Activated CD8-positive, alpha-beta memory T cell treated with anti-CD3 and anti-CD28 coated beads, Interleukin-2, amount 10 ng/mL, durations not matched to agents 7 days and 5 days (primary cell): ENCODE measurements at places on chromosomes 4 and X. TPM values are rescaled to one million over a fixed set of nuclear protein-coding genes. Genes with fewer than 3 reads are reported as not detected.

GRCh38 chrX:148310426-148311165, 189.8 kb upstream of the AFF2 start:
- peak; percentile 77 for DNase-seq

DNA sequence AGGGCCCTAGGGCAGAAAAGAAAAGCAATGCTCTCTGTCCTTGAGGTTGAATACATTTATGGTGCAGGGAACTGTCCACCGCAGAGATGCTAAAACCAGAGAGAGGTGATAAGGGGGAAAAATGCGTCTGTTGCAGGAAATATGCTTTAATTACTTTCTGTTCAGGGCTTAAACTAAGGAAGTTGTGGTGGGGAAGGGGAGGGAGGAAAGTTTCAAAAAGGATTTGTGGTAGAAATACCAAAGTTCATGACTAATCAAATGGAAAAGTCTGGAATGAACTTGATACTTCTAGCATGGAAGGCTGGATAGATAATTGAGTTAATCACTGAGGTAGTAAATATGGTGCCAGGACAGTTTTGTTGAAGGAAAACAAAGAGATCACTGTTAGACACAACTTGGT, 99.0 kb downstream of the ASB9 start:
- DNase-seq, result no peak

TMPRSS11E gene
- 0.12 TPM for total RNA-seq

- DNase-seq, result no peak
Measured at GRCh38 chr4:4945021-4945420, 74.2 kb downstream of the CYTL1 start.

DNA sequence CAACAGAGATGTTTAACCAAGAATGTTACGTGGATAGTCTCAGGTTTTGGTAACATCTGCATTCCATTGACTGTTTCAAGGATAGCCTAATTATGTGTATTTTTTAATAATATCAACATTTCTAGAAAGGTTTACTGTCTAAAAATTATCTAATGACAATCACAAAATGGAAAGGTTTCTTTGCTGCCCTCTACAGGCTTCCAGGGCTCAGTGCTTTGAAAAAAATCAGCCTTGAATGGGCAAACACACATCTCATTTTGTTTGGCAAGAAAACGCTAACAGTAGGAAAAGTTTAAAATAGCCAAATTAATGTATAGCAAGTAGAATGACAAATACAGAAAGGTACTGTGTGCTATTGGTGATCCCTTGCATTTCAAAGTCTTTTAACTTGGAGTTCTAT, 223.4 kb upstream of the PRPS2 start:
- no peak for DNase-seq

PDGFRA gene
- not detected for total RNA-seq

ZNF732 gene
- total RNA-seq, result not detected

DNA sequence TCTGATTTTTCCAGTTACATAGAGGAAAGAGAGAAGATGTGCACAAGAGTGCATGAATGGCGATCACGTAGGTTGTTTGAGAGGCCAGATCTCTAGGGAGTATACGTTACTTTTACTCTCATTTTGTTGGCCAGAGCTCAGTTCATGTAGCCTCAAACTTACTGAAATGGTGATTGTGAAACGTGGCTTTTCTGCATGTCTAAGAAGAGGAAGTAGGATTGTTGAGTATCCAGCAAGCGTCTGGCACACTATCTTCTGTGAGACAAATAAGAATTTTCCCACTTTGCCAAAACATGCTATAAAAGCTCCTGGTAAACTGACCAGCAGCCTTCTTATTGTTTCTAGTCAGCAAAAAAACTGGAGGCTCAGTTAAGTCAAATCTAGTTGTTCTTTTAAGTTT, 264.5 kb upstream of the EMCN start:
- no peak for DNase-seq

DNA sequence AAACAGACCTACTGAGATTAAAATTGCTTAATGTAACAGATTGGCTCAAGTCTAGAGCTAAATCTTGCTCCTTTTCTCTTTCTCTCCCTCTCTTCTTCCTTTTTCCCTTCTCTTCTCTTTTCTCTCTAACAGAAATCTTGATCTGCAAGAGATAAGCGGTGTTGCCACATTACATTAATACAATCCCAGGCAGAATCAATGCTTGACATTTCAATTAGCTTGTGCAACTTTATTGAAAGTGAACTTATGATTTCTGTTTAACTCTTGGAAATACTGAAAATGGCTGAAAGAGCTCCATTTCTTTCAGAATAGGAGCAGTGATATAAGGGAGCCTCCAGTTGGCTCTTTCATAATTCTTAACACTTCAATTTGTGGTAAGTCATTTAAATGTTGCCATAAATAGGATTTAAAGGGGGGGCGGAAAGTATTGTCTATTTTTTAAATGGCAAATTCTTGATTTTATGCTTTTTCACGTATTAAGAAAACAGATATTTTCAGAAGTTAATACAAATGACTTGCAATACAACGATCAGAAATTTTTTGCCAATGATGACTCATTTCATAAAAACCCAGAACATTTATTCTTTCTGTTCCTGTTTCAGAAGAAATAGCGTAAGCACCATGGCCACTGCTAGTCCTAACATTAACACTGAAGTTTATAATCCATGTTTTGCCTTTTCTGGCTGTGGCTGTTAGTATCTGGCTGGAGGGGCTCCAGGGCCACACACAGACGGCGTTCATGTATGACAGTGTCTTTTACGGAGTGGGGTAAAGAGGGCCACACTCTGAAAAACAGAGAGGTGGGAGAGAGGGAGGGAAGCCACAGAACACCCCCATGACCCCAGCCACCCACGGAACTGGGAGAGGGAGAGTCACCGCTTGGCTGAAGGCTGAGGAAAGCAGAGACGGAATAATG, 115.7 kb upstream of the FAT1 start:
- DNase-seq, result no peak

PAGE4 gene
- not detected for total RNA-seq

MTNR1A gene
- not detected for total RNA-seq

DNA sequence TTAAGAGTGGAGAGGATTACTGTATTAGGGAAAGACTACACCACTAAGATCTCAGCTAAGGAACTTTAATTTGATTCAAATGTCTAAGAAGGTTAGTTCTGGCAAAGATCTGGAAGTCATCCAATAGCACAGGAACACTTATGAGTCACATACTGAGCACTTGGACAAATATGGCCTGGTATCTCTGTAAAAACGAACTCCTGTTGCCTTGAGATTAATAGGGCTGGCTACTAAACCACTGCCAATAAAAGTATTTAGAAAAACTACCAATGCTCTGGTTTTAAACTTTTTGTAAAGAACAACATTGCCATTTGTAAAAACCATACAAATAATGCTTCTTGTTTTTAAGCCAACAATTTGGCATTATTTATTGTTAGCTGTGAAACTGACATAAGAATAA, 70.5 kb downstream of the SEC24D start:
- DNase-seq, result no peak

RNF212 gene
- 1.2 TPM for total RNA-seq

TREX2 gene
- total RNA-seq, result 2.0 TPM

DNA sequence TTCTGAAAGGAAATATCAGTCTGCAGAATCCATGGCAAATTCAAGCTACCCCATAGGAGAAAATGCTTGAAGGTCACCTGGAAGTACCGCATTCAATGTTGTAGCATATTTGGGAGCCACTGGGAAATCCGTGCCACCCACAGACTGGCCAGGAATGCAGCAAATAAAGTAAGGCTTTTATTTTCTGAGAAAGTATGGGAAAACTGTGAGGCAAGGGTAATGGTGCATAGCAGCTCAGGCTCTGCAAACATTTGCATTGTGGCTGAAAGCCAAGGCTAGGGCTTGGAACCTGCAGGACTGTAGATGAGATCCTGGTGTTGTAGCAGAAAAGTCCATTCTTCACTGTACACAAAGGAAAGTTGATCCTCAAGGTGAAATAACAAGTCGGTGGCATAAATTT, 450.9 kb upstream of the NR3C2 start:
- no peak for DNase-seq

DNA sequence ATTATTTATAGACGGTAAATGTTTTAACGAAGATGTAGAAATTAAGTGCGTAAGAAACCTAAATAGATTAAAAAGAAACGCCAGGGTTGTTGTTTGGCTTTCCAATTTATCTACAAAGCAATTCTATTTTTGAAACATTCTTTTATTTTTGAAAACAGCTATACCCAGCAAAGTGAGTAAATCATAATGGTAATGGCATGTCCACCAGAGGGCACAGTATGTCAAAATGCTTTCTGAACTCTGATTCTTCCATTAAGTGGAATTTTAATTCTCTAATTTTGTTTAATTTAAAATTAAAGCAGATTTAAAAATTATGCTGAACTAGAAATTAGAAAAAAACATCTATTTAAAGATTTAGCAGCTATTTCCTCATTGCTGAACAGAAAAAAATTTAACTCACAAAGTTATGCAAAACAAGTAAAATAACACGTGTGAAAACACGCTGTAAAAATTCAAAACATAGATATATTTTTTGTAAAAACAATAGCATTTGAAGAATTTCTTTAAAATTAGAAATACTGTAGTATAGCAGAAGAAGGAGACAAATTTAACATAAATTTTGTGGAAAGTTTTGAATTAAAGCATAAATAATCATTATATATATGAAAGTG, 26.5 kb downstream of the RASSF6 start:
- DNase-seq, result no peak

LONRF3 gene
- total RNA-seq, result 0.35 TPM

DNA sequence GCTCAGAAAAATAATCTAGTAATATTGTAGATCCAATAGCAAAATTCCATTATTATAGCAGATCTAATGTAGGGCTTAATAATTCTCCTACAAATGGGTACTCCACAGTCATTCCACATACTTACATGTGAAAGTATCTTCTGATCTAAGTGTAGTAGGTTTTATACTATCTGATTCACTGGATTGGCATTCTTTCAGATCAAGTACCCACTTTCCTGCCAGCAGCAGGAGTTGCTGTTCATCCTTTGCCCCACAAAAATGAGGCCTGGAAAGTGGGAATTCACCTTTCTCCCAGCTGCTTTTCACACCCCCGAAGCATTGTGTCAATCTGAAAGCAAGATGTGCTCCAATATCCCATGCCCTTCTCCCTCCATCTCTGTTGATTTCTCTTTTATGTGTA, 77.1 kb upstream of the RXFP1 start:
- DNase-seq, result no peak

VSIG4 gene
- not detected for total RNA-seq

- DNase-seq, result no peak
Measured at GRCh38 chrX:4588056-4588455, 874.6 kb upstream of the PRKX start.

MRFAP1 gene
- 122 TPM for total RNA-seq

GRCh38 chr4:5446595-5447226, 261.6 kb downstream of the EVC2 start:
- no peak for DNase-seq

GRCh38 chrX:108795240-108795639, 58.9 kb upstream of the IRS4 start:
- DNase-seq, result no peak
